ENCODE measurements at places on chromosomes 3 and 15.

DNA sequence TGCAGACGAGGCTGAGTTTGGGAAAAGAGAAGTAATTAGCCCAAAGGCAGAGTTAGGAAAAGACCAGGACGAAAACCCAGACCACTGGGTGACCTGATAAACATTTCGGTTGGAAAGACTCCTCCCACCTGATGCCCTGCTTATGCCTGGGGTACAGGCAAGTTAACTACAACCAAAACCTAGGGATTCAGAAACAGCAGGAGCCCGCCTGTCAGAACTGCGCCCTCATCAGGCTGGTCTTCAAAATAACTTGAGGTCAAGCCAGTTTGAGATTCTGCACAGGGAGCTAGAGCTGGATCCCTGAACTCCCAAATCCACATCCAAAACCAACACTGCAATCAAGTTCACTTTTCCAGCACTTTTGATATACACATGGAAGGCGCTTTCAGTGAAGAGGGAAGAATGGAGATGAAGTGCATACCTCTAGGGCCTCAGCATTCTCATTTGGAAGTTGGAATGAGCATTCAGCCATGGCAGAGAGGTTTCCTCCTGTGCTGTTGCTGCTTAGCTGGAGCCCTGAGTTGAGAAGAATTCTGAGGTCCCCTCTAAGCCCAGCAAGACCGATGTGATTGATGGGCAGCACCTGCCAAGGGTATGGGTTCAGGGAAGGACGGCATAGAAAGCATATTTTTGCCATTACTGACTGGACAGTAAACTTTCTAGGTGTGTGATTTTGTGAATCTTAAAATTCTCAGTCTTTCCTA is 11.6 kb downstream of the TSEN2 start:
- no peak for DNase-seq

DNA sequence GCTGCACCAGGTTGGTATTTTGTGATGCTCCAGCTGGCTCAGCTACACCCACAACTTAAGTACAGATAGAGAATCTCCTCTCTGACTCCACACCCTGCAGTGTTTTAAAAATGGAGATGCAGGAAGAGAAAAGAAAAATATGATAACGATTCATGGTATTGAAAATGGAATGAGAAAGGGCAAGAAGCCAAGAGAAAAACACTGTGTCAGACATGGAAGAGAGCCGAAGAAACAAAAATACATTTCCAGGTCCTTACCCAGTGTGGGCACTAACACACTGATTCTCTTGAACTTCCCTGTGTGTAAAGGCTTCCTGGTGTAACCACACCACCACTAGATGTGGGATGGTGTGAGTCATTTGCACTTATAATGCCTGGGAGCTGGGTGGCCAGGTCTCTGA is 93.1 kb downstream of the GMPS start:
- no peak for DNase-seq

GRCh38 chr15:48090115-48090514 is 30.7 kb upstream of the SLC24A5 start:
- peak; percentile 80 for DNase-seq

- no peak for DNase-seq
Measured at GRCh38 chr3:161020256-161020655, 84.9 kb downstream of the B3GALNT1 start.

GRCh38 chr3:15207836-15208504 is 1.9 kb downstream of the CAPN7 start:
- no peak for DNase-seq

GRCh38 chr3:165446555-165446954 is 250.4 kb upstream of the SLITRK3 start:
- DNase-seq = peak; percentile 49

GRCh38 chr3:11201251-11202019 is 47.1 kb downstream of the HRH1 start:
- no peak for DNase-seq

DNA sequence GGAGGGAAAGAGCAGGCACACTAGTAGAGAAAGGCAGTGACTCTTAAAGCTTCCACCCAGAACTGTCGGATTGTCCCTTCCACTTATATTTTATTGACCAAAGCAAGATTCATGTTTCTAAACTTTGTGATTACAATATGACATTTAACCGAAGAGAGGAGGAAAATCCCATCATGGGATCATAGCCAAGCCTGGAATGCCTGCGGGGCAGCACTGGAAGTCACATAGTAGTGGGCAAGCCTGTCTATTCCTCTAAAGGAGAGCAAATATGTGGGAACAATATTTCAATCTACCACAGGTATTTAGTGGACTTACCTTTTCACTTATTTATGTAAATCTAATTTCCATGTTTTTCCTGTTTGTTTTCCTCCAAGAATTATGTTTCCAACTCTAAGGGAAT is 3.8 kb upstream of the TMOD3 start:
- DNase-seq = no peak

Measured in RPMI8226 (cell line).